ENCODE measurements at places on chromosomes 3 and 15.

DNA sequence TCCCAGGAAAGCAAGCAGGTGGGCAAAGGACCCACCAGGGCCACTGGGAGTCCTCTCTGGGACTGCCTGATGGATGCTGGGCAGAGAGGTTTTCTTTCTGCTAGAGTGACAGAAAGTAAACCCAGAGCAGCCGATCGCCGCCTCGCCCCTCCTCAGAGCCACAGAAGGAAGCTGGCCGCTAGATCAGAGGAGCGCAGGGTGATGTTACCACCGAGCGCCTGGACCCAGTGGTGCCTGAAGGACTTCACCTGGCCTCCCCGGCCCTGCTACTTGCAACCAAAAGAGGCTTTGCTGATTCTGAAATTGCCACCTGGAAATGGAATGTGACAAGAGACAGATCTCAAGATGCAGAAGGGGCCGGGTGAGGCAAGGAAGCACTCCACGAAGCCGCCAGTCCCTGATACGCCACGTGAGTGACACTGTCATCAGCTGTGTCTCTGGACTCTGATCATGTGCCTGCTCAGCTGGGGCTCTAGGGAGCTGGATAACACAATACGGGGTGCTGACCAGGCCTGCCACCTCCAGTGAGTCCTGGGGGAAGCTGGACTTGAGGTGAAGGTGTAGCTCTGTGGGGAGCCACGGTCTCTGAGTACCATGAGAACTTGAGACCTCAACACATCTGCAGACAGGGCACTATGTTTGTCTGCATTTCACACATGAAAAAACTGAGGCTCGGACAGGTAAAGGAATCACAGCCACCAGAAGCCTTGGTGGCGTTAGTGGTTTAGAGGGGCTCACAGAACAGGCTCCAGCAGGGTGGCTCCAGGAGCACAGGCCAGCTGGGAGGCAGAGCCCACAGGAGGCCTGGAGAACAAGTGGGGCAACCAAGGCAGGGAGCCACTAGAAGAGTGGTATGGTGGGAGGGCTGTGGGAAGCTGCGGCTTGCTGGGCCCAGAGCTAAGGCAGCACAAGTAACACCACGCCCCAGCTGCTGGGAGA, 137.9 kb upstream of the PRR20G start:
- no peak for DNase-seq

GRCh38 chr3:53236112-53236841, 19.5 kb downstream of the TKT start:
- DNase-seq = peak; percentile 84

DNA sequence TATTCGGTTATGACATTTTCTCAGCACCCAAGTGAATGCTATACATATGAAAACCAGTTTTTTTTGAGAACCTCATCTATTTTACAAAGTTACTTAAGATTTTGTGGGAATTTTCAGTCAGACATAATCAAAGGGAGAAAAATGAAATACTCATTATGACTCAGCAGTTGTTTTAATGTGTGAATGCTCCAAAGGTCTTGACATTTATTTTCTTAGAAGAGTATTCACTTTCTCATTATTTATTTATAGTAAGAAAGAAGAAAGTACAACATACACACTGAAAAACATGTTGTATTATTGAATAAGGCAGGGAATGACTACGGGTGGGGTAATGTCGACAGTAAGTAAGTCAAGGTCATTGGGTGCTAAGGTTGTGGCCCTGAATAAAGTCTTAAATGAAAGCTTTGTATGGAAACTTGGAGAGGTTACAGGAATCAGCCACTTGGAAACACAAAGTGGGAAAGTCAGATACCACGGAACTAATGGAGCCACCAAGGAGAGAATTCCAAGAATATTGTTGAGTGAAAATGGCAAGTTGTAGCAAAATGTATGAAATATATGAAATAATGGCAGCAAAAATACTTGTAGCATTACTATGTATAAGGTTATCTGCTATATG, 844.5 kb downstream of the TBL1XR1 start:
- DNase-seq = no peak

DNA sequence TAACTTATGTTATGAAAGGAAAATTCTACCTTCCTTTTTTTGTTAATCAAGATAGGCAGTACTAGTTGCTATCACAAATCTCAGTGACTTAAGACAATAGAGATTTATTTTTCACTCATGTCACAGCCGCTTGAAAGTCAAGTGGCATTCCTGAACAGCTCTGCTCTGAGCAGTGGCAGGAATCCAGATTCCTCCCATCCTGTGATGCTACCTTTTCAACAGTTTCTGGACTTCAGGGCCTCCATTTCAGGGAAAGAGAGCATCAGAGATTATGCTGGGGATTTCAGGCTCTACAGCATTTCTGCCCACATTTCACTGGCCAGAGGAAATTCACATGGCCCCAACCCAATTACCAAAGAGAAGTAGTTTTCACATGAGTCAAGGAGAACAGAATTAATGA, 83.4 kb downstream of the IL1RAP start:
- DNase-seq = no peak

- no peak for DNase-seq
Observed at GRCh38 chr3:16864610-16865313, 20.0 kb upstream of the PLCL2 start.

DNA sequence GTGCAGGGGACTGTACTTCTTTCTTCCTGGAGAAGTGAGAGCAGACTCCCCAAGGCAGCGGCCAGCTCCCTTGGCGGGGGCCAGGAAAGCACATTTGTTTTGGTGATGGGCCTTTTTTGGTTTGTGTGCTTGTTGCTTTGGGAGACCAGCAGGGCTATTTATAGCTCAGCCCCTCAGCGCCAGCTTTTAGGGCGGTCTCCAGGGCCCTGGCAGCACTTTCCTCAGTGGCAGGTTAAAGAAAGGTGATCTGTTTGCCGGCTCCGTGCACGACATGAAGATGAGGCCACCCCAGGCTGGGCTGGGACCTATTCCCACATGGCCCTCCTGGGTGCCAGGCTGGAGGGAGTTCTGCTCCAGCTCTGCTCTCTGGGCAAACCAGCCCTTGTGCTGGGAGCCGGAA, 21.8 kb downstream of the SLC6A11 start:
- DNase-seq = no peak

DNA sequence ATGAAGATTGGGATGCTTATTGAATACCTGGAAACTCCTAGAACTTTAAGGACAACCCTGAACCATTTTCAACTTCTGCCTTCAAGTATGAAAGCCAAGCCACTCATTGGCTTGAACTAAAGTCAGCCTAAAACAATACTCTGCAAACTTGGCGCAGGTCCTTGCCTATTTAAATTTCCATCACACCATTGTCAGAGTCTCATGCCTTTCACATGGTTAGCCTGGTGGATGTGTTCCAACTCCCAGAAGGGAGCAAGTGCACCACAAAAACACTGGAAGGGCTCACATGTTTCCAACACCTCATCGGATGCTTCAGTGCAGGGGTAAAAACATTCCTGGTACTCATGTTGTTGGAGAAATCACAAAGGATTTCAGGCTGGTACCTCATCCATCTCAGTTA, 511.6 kb upstream of the MDFIC2 start:
- DNase-seq = no peak

DNA sequence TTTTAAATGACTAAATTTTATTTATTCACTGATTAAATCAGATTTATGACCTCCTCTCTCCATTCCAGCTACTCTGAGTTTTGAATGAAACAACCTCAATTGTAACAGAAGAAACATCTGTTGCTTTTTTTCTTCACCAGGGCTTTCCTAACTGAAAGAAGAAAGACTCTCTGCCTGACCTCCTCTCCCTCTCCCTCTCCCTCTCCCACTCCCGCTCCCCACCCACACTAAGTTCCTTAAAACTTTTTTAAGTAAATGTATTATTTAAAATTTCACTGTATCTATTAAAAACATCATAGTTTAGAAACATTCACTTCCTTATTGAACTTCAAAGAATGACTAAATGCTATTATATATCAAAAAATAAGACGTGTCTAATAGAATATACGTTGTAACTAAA, 122.0 kb downstream of the TFDP2 start:
- peak; percentile 55 for DNase-seq

GRCh38 chr3:180267202-180267843, 230.6 kb upstream of the PEX5L start:
- no peak for DNase-seq

- DNase-seq = no peak
Observed at GRCh38 chr3:57112206-57112605, 51.7 kb downstream of the SPATA12 start.

GRCh38 chr15:75065467-75065850, 42.1 kb downstream of the PPCDC start:
- no peak for DNase-seq

DNA sequence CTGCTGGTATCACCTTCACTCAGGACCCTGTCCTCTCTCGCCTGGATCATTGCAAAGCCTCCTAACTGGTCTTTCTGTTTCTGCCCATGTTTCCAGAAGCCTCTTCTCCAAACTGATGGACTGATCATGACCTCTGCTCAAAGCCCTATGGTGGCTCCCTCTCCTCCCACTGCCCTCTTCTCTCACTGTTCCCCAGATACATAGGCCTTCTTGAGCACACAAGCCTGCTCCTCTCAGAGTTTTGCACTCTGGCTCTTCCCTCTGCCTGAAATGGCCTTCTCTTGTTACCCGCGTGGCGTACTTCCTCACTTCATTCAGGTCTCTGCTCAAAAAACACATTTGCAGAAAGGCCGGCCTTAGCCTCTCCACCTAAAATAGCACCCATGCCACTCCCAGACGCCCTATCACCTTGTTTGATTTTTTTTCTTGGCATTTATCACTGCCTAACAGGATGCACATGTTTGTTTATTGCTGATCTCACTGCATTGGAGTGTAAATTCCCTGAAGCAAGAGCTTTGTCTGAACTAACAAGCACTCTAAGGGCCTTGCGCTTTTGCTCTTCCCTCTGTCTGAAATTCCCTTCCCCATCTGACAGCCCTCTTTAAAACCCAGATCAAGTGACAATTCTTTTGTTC, 1.4 kb upstream of the ETFA start:
- DNase-seq = no peak

DNA sequence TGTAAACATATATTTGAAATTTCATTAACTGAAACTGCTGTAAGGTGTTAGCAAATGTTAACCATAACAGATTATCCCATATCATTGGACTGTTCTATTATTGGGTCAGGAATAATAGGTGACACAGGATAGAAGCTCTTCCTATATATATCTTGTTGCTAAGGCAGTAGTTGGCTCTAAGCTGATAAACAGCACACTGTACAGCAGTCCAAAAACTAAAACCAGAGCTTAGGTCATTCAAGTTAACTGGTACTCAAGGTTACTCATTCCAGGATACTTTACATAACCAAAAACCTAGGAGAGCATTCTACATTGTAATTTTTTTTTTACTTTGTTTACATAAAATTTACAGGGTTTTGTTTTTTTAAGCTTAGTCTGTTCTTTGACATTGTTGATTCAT, 8.9 kb downstream of the DNAJC19 start:
- no peak for DNase-seq

GRCh38 chr3:64627471-64628321, 60.1 kb downstream of the ADAMTS9 start:
- DNase-seq = no peak

GRCh38 chr3:151625586-151625985, 108.1 kb upstream of the AADACL2 start:
- DNase-seq = no peak

- no peak for DNase-seq
Observed at GRCh38 chr15:39770748-39771689, 11.6 kb downstream of the FSIP1 start.

DNA sequence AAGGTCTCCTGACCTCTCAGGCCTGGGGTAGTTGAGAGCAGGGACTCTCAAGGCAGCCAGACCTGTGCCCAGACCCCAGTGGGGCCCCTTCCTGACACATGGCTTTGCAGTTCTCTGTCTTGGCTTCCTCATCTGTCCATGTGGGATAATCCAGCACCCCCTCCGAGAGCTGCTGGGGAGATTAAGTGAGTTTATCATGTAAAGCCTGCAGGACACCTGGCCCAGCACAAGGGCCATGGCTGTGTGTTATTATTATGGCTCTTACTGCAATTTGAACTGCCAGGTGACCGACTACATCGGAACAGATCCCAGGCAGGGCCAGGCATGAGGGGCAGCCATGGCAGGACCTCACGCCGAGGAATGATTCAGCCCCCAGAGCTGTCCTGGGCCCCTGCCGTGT, 12.6 kb downstream of the DUSP7 start:
- no peak for DNase-seq

- no peak for DNase-seq
Observed at GRCh38 chr3:110755345-110755744, 316.3 kb upstream of the NECTIN3 start.

DNA sequence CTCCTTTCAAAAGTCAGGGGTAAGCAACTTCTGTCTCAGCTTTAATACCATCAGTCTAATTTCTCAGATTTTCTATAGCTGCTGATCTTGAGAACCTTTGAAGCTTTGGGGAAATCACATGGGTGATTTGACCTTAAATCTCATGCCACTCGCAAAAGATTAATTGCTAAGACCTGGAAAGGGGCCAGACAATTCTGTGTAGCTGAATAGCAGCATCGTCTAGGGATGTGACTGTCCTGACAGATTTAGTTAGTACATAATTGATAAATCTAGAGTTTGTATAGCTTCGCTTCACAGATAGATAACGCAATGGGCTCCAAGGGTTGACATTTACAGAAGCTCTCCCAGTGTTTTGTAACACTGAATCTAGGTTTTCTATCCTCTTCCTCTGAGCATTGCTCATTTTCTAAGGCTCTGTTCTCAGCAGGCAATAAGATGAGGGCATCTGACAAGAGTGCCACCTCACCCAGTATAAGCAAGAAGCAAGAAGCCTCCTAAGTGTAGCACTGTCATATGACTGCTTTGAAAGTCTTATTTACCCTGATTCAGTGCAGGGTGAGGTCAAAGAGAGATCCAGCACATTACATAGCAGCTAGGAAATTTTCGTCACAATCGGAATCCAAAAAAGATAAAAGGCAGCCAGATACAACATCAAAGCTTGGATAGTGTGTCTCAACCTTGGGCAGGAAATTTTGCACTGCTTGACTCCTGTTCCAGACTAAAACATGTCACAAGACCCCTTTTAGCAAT, 47.7 kb upstream of the DUT start:
- no peak for DNase-seq

GRCh38 chr15:55915221-55915620, 78.2 kb downstream of the NEDD4 start:
- DNase-seq = no peak

DNA sequence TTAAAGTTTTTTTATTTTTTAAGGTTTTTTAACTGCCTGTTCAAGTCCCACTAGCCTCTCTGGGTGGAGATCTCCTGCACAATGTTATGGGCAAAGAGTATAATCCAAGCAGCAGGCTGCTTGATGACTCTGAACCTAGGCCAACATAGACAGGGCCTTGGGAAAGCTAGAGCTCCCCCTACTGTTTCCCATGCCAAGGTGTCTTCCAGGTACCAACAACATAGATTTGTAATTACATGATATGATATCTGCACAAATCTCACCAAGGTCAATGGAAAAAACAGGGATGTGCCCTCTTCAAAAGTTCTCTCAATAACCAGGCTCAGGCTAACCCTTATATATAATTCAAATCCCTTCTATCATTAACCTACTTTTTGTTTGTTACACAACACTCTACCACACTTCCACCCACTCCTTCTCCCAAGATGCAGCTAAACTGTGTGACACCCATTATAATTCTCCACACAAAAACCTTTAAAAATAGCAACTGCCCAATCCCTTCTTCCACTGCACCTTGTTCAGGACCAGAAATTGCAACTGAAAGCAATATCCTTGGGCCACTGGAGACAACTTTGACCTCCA, 43.8 kb downstream of the RBM15B start:
- peak; percentile 55 for DNase-seq

- DNase-seq = no peak
Observed at GRCh38 chr15:66153549-66154415, 99.8 kb downstream of the MEGF11 start.

GRCh38 chr3:128970740-128971047, 23.2 kb downstream of the CFAP92 start:
- peak; percentile 24 for DNase-seq
